ENCODE measurements at places on chromosomes 1 and 21.

GRCh38 chr21:43345746-43346409, 81.1 kb downstream of the SIK1 start:
- DNase-seq: peak; percentile 43

GRCh38 chr1:25658791-25659431, 42.3 kb downstream of the MAN1C1 start:
- DNase-seq: no peak

- DNase-seq: no peak
Observed at GRCh38 chr1:58881471-58881994, 97.7 kb upstream of the JUN start.

- DNase-seq: no peak
Observed at GRCh38 chr1:202201971-202202370, 8.4 kb downstream of the LGR6 start.

DNA sequence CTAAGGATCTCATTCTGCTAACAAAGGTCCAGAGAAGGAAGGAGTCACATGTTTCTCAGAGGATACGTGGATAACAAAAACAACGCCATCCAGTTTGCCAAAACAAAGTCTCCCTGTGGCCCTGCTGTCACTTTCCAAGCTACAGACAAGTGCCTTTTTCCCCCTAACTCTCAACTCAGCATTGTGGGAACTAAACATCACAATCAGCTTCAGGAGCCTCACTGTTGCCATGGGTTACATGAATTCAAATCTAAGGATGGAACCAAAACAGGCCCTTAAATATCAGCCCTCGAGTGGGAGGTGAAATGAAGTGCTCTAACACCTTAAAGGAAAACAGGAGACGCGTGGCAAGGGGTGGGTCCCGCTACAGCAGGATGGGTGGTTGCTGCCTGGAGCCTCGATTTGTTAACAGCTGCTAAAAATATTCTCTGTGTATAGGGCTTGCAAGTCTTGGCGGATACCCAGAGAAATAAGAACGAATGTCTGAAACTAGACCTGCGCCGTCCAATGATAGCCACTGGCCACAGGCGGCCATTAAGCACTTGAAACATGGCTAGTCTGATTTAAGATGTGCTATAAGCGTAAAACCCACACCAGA, 66.4 kb upstream of the SOD1 start:
- no peak for DNase-seq

GRCh38 chr21:26138615-26139257, 31.8 kb downstream of the APP start:
- no peak for DNase-seq

- DNase-seq: no peak
Observed at GRCh38 chr1:151147132-151147503, 687 bp upstream of the SEMA6C start.

DNA sequence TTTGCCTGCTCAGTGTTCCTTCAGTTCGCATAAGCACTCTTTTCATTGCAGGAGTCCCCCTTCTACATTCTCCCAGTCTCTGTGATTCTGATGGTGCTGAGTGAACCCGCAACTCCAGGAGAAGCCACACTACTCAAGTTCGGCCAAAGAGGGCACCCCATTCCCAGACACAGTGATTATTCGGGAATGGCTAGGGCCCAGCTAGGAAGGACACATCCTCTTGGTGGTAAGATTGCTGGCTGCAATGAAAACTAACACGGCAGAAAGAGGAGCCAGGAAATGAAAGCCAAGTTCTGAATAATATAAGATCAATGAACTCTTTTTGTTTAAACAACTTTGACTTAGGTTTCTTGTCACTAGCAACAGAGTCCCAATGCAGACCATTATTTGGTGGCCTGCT, 14.9 kb downstream of the CREG1 start:
- no peak for DNase-seq

GRCh38 chr21:26850116-26850643, 5.0 kb upstream of the ADAMTS1 start:
- peak; percentile 79 for DNase-seq

- DNase-seq: no peak
Observed at GRCh38 chr1:203210988-203211387, 18.5 kb downstream of the CHIT1 start.

DNA sequence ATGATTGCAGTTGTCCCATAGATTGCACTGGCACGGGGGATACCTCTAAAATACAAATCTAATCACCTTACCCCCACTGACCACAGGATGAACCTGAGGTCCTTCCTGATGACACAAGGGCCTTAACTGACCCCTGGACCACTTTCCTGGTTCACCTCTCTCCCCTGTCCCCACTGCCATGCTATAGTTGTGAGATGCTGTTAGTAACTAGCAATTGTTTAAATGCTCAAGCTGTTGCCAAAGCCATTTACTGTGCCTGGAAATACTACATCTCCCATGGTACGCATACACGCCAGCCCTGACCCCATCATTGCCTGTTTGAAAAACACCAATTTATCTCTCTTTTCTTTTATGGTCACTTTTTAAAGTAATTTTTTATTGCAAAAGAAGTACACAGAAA, 29.1 kb upstream of the RGS8 start:
- no peak for DNase-seq

DNA sequence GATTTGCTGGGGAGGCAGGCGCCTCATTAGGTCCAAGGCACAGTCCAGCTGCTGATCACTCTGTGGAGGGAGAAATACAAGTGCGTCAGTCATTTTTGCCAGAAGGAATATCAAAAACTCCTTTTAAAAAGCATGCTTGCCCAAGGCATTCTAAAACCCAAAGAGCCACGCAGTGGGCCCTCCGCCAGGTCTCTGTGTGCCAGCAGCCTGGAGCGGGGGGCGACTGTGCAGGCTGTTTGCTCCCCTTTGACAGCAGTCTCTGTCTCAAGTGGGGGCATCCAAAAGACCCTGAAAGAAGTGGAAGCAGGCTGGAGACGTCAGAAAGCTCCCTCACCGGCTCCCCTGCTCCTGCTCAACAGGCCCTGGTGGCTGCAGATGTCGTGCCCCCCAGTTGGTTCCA, 65.6 kb downstream of the CAPZB start:
- DNase-seq: no peak

- DNase-seq: no peak
Observed at GRCh38 chr1:81717230-81717629, 83.5 kb upstream of the ADGRL2 start.

Data from Kasumi-1 (cell line).